ENCODE measurements at places on chromosomes 4 and X.

- DNase-seq, result no peak
These were observed 1722.0 kb upstream of the TENM3 start for GRCh38 chr4:180521181-180521580.

DNA sequence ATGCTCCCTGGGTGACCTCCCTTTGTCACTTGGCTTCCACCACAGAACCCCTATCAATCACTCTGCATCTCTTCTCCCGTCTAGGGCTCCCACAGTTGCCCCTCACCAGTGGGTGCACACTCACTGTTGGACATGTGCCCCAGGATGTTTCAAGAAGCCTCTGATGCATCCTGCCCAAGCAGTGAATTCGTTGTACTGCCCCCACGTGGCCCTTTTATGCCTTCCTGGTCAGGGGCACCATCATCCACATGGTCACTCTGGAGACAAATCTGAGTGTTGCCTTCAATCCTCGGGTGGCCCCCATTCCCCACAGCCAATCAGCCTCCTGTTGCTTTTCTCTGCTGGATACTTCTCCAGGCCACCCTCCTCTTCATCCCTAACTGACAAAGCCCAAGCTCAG, 12.2 kb downstream of the ITIH6 start:
- DNase-seq, result no peak

DNA sequence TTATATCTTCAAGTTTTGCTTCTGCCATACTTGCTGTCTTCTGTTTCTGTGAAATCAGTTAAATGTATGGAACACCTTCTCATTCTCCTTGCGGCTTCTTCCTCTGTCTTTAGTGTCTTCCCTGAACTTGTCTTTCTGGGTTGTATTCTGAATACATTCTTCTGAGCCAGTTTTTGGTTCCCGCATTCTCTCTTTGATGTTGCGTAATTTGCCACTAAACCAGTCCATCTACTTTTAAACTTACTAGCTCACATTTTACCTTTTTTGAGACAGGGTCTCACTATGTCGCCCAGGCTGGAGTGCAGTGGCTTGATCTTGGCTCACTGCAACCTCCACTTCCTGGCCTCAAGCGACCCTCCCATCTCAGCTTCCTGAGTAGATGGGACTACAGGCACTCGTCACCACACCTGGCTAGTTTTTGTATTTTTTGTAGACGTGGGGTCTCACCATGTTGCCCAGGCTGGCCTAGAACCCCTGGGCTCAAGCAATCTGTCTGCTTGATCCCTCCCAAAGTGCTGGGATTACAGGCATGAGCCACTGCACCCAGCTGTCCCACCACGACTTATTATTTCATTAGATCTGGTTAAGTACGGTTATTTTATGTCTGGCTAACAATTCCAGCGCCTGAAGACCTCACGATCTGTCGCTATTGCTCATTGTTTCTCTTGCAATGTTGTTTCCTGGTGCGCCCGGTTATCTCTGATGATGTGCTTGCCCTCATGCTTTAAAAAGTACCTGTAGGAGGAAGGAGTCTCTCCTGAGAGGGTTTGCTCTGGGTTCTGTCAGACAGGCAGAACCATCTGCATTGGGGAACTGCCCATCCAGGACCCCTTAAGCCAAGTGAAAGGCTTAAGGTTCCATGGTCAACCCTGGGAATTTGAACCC, 9.8 kb upstream of the FAM3A start:
- DNase-seq, result no peak

- no peak for DNase-seq
These were observed 85.3 kb downstream of the DCAF8L2 start for GRCh38 chrX:27675493-27675892.

- DNase-seq, result no peak
These were observed 83.6 kb downstream of the NBDY start for GRCh38 chrX:56812515-56813105.

Measured in lower lobe of right lung (tissue), 2 donors.